Mucosa of descending colon (tissue), 3 donors: ENCODE measurements at places on chromosomes 6 and 20.
A peak's percentile ranks its signal among the peaks of the same experiment; 100 is the strongest.

GRCh38 chr6:9761220-9761619 lies 653.7 kb downstream of the TFAP2A start:
- DNase-seq = no peak

DNA sequence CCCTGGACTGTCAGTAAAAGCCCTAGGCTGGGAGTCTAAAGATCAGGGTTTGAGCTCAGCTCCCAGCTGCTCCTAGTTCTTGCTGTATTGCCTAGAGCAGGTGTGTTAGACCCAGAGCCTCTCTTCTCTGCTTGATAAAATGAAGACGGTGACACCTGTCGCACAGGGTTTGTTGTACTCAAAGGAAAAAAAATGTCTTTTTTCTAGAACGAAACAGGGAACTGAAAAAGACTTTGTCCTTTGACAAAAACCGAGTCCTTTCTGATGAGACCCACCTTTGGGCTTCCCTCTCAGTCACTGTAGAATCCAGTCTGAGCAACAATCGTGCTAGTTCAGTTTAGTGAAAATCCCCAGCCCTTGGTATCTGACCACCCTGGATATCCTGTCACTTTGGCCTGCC lies 102.1 kb upstream of the LAMP5 start:
- no peak for DNase-seq

DNA sequence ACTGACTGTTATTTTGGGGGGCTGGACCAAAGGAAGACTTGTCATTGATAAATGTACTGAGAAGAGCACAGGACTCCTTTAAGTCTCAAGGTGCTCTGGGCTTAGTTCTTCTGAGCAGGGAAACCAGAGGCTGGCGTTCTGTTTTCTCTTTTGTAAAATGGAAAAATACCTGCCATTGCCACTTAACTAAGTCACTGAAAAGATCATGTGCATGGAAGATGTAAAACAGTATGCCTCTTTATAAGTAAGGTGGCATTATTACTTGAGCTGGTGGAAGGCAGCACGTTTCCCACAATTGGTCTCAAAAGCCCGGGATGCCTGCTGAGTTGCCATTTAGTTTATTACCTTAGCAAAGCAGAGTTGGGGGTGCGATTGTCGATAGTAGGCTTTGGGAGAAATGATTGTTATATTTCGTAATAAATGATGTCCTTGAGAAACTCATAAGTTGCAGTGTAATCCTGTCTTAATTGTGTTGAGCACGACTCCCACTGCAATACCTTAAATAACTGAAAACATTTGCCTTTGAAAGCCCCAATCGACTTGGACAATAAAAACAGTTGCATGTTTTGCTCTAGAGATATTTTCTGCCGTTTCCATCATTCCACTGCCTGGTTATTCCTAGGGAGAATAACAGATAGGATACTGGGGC lies 3.6 kb downstream of the JARID2 start:
- peak; percentile 36 for DNase-seq

DNA sequence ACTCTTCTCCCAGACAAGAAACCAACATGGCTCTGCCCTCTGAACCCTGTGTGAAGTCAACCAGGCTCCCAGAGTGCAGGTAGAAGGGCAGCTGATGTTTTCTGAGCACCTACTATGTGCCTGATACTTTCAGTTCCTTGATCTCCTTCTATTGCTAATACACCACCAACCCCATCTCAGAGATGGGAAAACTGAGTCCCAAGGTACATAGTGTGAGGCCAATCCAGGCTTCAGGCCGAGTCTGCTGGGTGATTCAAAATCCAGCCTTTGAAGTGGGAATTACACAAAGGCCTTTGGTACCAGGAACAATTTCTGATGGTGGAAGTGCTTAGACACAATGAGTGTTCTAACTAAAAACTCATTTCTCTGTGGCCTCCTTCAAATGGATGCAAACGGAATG lies 96.3 kb downstream of the NFATC2 start:
- no peak for DNase-seq
